ENCODE measurements at places on chromosomes 4 and X. TPM values are rescaled to one million over a fixed set of nuclear protein-coding genes. Genes with fewer than 3 reads are reported as not detected.

Gene SSX4B
- not detected for total RNA-seq

Gene PTCHD1
- not detected for total RNA-seq

Gene EVC
- total RNA-seq: 30.0 TPM

DNA sequence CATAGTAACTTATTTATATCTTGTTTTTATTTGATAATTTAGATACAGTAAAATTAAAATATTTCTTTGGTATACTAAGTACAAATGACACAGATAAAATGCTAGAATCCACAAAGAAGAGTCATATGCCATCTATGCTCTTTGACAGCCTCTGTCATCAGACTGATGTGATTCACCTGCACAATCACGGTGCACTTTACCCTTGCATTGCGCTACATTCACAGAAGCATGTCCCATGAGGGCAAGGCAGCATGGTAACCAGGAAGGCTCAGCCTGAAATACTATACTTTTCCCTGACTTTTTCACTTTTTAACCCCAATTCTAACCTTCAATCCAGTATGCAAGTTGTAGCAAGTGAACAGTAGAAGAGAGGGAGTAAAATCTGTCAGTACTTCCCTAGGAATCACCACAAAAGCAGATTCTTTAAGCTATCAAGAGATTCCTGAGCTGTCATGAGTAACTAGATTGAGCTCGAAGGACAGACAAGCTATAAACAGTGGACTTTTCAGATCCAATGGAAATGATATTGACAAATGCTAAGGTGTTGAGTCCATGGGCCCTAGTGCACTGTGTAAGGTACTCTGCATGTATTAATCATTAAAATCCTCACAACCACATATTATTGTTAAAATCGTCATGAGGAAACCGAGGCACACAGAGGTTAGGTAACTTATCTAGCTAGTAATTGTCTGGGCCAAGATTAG, 14.2 kb downstream of the SEC24D start:
- peaks cover 71% of the 10 kb centered on the region for H3K4me1 ChIP-seq
- no peak for DNase-seq
- no peaks in the 10 kb centered on the region for H3K27me3 ChIP-seq

GRCh38 chr4:20266215-20267082, 14.7 kb downstream of the SLIT2 start:
- H3K4me1 ChIP-seq: no peaks in the 10 kb centered on the region
- H3K36me3 ChIP-seq: no peaks in the 10 kb centered on the region
- no peaks in the 10 kb centered on the region for H3K27me3 ChIP-seq
- H3K4me3 ChIP-seq: no peak overlapping the region
- DNase-seq: no peak

GRCh38 chr4:68461790-68462189, 14.5 kb downstream of the TMPRSS11E start:
- no peak overlapping the region for H3K4me3 ChIP-seq
- DNase-seq: no peak
- H3K27ac ChIP-seq: no peak overlapping the region
- no peaks in the 10 kb centered on the region for H3K4me1 ChIP-seq

- DNase-seq: peak; percentile 45
- H3K36me3 ChIP-seq: no peaks in the 10 kb centered on the region
- H3K4me3 ChIP-seq: no peak overlapping the region
- no peaks in the 10 kb centered on the region for H3K4me1 ChIP-seq
- peak overlapping the region; percentile 73 for H3K27ac ChIP-seq
Measured at GRCh38 chrX:68895341-68895755, 66.5 kb downstream of the EFNB1 start.

- H3K4me3 ChIP-seq: no peak overlapping the region
- H3K36me3 ChIP-seq: no peaks in the 10 kb centered on the region
Measured at GRCh38 chrX:136725441-136726104, 55.2 kb downstream of the ARHGEF6 start.

DNA sequence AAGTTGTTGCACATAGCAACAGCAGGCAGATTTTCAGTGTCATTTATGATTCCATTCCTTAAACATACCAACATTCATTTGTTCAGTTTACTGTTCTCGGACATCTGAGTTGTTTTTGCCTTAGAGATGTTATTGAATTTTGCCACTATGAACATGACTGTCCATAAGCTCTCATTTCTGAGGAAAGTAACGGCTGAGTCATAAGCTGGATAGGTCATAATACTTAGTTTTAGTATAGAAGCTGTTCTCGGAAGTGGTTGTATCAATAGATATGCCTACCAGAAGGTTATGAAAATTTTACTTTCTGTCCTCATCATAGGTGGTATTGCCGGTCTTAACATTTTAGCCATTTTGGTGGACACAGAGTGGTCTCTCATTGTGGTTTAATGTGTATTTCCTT, 157.1 kb upstream of the CLNK start:
- no peak for DNase-seq
- no peak overlapping the region for H3K4me3 ChIP-seq
- no peaks in the 10 kb centered on the region for H3K36me3 ChIP-seq
- H3K4me1 ChIP-seq: no peaks in the 10 kb centered on the region
- H3K27me3 ChIP-seq: no peaks in the 10 kb centered on the region
- no peak overlapping the region for H3K27ac ChIP-seq

Measured in body of pancreas (tissue), 4 donors.